Muscle of leg (tissue), 16 donors: ENCODE measurements at places on chromosomes 7 and 10. TPM values are rescaled to one million over a fixed set of nuclear protein-coding genes. Genes with fewer than 3 reads are reported as not detected.
A peak's percentile ranks its signal among the peaks of the same experiment; 100 is the strongest.

DNA sequence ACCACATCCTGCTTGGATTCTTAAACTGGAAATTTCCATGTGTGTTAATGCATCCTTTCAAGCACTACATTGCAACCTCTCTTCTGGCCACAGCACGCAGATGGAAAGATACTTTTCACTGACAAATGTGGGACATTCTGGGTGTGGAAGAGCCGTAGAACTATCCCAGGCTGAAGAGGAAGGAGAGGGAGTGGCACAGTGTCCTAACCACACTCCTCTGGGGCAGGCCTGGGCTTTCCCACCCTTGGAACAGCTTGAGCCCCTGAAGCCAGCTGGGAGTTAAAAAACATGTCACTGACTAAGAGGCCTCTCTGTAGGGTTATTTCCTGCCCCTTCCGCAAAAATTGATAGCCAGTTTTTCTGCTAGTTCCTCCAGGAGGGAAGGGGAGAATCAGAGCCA is 34.0 kb upstream of the DNMBP start:
- peak; percentile 54 for DNase-seq

DNA sequence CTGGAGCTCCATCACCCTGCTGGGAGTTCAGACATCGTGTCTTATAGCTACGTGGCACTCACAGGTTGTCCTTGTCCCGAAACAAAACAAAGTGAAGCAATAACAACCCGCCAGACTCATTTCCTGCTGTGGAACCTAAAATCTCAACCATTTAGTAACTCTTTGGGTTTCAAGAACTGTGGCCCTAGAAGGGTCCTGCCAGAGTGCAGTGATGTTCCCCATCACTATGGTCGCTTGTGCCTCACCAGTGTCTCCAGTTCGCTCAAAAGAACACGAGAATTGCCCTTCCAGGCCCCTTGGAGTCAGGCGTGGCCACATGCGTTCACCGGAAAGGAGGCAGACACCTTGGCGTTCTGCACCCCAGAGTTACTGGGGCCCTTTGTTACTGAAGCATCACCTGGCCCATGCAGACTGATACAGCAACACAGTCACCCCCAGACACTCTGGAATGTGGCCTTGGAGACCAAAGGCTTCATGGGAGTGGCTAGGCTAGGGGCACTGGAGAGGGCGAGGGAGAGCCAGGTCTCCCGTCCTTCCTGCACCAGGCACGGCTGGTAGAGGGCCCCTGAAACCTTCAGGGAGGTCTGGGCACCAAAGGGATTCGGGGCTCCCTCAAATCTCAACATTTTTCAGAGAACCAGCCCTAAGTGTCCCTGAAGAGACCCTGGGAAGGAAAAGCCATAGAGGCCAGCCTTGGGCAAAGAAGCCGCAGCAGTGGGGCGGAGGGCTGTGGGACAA is 908 bp downstream of the CRYGN start:
- no peak for DNase-seq

FFAR4 gene
- polyA plus RNA-seq: 0.04 TPM

OR2F2 gene
- not detected for polyA plus RNA-seq

GRCh38 chr7:29289156-29290021 is 94.8 kb downstream of the CHN2 start:
- peak; percentile 87 for DNase-seq

DNA sequence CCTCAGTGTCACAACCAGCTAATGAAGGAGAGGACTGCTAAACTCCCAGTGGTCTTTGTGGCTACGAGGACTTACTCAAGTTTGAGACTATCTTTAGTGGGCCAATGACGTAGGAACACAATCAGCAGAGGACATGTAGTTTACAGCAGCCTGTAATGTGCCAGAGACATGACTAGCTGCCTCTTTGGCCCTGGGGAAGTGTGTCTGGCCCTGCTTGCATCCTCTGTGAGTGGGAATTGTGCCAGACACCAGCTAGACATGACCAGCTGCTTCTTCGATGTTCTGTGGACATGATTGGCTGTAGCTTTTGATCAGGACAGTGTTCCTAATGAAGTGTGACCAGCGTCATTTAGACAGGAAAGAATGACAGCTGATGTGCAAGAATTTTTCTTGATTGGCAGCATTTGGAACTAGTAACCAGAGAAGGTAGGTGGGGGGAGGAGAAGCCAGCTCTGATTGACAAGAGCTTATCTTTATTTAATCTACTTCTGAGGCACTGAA is 141.7 kb downstream of the AUTS2 start:
- DNase-seq: peak; percentile 79

DNA sequence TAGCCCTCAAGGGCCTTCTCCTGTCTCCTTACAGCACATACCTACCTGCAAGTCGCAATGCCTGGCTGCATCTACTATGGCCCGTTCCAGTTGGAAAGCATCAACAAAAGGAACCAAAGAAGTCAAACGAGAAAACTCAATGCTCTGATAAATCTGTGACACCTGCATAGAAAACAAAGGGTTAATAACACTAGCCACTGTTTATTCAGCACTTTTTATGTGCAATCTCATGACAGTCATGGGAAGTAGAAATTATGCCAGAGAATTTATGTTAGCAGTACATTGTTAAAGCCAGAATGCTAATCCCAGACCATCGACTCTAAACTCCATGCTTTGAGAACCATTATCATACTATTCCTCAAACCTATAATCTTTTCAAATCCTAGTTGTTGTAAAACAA is 21.1 kb downstream of the EIF3A start:
- DNase-seq: no peak
